ENCODE measurements at places on chromosomes 3 and 15. TPM values are rescaled to one million over a fixed set of nuclear protein-coding genes. Genes with fewer than 3 reads are reported as not detected.

The SLC9C1 gene
- not detected for total RNA-seq

The GRIP2 gene
- 6.5 TPM for total RNA-seq

The CPN2 gene
- total RNA-seq = 0.08 TPM

The ZBED2 gene
- total RNA-seq = 0.10 TPM

The CHRFAM7A gene
- total RNA-seq = 11.5 TPM

The PCOLCE2 gene
- total RNA-seq = 14.6 TPM

The GALK2 gene
- total RNA-seq = 35.0 TPM

The DNAJA4 gene
- total RNA-seq = 11.1 TPM

The SPESP1 gene
- total RNA-seq = not detected

The PLS1 gene
- total RNA-seq = 36.1 TPM

The RHCG gene
- total RNA-seq = 3.0 TPM

The CCR1 gene
- total RNA-seq = not detected

The EOMES gene
- 2.5 TPM for total RNA-seq

The ISLR gene
- total RNA-seq = 0.28 TPM

The SMCO1 gene
- total RNA-seq = not detected

The PPP1R14D gene
- 0.64 TPM for total RNA-seq

The SLC38A3 gene
- 6.0 TPM for total RNA-seq

The AP4E1 gene
- total RNA-seq = 13.6 TPM

The P2RY12 gene
- not detected for total RNA-seq

The ZFAND6 gene
- 73.0 TPM for total RNA-seq

The C2CD4A gene
- 0.15 TPM for total RNA-seq

The CCDC191 gene
- total RNA-seq = 5.6 TPM

The COL6A5 gene
- not detected for total RNA-seq

The LEKR1 gene
- not detected for total RNA-seq

The ARGFX gene
- not detected for total RNA-seq

The GABRB3 gene
- 0.13 TPM for total RNA-seq

The STRC gene
- total RNA-seq = not detected

The MUSTN1 gene
- 0.49 TPM for total RNA-seq

The GXYLT2 gene
- total RNA-seq = 6.1 TPM

The MCTP2 gene
- total RNA-seq = 0.15 TPM
